ENCODE measurements at places on chromosomes 11 and 22.

- no peak for DNase-seq
Observed at GRCh38 chr11:23359297-23359696, 499.0 kb upstream of the CCDC179 start.

- DNase-seq = no peak
Observed at GRCh38 chr11:67261946-67262681, 4.2 kb upstream of the GRK2 start.

GRCh38 chr22:39290724-39291161, 28.7 kb downstream of the RPL3 start:
- no peak for DNase-seq

DNA sequence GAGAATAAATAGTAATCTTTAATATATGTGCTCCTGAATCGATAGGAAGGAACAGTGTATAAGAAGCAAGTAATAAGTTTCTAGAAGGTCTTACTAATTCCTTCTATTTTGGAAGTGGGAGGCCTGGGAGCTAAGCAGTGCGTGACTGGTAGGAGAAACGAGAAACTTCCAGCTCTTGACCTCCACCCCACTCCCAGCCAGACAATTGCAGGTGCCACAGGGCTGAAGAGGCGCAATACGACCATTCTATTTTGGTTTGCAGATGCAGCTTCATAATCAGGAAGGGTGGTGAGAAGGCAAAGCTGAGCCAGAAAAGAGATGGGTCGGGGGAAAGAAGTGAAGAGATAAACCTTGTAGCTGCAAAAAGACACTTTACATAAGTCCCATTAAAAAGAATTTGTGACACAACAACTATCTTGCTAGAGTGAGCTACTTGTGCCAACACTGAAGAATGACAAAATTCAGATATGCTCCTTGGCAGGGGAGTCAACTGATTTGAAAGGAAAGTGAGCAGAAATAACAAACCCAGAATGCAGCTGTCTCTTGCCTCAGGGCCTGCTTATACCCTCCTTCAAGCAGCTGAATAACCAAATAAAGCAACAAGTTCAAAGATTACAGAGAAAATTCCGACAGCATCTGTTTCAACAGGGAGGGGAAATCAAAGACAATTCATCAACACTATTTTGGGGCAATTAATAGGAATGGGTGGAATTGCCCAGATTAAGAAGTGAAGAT, 35.1 kb downstream of the GRIA4 start:
- no peak for DNase-seq

DNA sequence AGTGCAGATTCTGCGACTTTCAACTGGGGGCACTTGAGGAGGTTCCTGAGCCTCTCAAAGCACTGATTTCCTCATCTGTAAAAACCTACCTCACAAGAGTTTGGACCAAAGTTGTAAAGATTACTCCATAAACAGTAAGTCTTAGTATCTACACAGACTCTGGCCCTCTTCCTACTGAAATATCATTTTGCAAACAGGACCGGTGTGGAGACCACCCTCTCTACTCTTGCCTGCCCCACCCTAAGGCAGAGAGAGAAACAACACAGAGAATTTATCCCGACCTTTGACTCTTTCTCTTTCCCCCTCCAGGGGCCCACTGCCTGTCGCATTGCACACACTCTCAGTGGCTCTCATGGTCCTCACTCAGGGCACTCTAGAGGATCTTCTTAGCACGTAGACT, 117.9 kb upstream of the LDLRAD3 start:
- no peak for DNase-seq

GRCh38 chr11:45233121-45233803, 52.9 kb downstream of the SYT13 start:
- DNase-seq = no peak

- peak; percentile 90 for DNase-seq
Observed at GRCh38 chr11:94128746-94129511, at the start of gene PANX1. PANX1 (plus strand) TSS chr11:94128841; CDS start chr11:94129313, 472 bp downstream.

GRCh38 chr11:75508051-75508561, 17.6 kb downstream of the GDPD5 start:
- no peak for DNase-seq

DNA sequence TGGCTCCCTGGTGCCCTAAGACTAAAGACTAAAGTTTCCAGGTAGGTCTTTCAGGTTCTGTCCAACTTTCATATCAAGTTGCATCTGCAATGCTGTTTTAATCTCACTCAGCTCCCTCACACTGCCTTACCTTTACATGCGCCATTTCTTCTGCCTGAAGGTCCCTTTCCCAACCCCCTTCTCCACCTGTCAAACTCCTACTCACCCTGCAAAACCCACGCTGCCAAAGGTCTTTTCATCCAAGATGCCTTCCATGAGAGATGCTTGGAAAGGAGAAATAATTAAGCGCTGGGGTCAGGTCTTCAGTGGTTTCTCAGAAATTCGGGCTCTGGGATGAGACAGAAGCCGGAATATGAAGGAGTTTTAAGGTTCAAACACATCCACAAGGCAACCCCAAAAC, 95.1 kb downstream of the MN1 start:
- DNase-seq = no peak

- no peak for DNase-seq
Observed at GRCh38 chr11:8382436-8383053, 118.9 kb upstream of the LMO1 start.

DNA sequence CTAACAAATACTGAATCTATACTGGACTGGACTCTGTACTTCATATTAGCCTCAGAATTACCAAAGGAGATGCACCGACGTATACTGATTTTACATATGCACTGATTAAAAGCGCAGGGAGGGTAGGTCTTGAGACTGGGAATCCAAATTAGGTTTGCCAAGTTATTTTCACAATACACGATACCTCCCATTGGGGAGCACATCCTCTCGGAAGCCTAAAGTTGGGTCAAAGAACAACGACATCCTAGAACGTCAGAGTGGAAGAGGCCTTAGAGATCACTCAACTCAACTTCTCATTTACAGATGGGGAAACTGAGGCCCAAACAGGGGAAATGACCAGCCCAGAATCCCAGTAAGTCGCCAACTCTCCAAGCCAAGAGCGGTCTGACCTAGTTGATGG, 626 bp downstream of the DNAL4 start:
- DNase-seq = no peak

GRCh38 chr22:50683086-50683993, 10.7 kb downstream of the SHANK3 start:
- no peak for DNase-seq

DNA sequence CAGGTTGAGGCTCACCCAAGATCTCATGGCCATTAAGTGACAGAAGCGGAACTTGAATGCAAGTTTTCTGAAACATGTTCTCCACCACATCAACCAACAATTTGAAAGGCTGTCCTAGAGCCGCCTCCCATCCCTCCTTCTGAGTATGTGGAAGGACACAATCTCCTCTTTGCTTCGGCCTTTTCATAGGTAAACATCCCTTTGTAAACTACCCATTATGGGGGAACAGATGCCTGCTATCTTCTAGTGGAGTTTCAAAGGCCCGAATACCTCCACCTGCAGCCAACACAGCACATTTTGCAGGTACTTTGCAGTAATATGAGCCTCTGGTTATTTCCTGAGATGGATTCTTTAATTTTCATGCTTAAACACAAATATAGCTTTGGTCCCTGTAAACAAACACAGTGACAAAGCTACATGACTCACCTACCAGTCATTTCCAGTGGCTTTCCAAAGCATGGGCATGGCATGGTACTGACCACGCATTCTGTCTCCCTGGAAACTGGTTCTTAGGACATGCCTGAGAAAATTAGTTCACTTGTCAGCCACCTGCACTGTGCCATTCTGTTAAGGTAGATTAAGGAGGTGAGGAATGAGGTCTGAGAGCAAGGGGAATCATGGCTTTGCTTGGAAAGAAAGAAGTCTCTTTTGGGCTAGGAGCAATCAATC, 60.2 kb downstream of the EHF start:
- DNase-seq = no peak

GRCh38 chr11:64204464-64204989, 2.0 kb upstream of the FERMT3 start:
- DNase-seq = no peak

DNA sequence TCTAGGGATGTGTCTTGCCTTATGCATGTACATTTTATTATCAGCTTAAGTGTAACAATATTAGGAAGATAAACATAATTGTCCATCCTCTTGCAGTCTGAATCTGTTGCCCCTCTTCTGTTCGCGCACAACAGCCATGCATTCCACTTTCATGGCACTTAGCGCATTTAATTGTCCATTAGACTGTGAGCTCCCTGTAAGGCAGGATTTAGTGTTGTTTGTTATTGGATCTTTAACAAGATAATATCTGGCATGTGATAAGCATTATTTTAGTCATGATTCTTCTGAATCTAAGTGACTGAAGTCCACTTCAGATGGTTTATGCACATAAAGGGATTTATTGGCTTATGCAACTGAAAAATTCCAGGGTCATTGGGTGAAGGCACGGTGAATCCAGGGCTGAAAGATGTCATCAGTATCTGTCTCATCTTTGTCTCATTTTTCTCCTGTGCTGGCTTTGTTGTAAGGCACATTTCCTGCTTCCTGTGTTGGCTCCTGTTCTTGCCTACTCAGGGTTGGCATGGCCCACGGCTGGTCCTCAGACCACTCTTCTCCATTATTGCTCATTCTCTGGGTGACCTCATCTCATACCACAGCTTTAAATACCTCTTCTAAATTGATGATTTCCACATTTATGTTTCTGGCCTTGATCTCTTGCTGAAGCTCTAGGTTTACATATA, 37.6 kb downstream of the ATXN10 start:
- no peak for DNase-seq

DNA sequence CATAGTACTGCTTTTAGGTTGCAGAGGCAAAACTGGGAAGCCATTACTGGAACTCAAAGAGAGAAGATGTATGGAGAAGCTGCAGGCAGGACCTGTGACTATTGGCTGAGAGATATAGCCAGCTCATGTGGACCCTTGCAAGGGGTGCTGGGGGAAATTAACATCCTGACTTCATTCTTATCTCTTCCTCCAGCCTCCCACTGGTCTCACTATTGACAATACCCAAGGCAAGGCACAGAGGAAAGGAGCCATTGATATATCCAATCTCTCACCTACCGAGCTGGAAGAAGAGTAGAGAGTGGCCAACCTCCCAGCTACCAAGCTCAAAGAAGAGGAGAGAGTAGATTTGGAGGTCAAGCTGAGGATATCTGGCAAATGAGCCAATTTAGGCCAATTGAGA, 36.8 kb upstream of the ZBED5 start:
- no peak for DNase-seq

DNA sequence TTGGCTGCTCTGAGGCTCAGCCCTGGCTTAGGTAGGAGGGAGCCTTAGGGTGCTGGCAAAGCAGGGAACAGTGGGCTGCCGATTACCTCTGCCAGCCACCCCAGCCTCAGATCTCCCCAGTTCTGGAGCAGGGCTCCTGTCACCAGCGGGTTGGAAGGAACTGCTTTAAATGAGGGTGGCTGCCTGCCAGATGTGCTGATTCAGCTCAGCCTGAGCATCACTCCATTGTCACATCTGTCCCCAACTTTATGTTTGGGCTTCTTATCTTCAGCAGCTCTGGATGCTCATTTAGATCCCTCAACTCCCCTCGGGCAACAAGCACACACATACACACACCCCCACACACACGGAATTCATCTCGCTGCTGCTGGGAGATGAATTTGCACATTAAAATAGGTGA, 16.9 kb upstream of the ANKK1 start:
- DNase-seq = no peak

DNA sequence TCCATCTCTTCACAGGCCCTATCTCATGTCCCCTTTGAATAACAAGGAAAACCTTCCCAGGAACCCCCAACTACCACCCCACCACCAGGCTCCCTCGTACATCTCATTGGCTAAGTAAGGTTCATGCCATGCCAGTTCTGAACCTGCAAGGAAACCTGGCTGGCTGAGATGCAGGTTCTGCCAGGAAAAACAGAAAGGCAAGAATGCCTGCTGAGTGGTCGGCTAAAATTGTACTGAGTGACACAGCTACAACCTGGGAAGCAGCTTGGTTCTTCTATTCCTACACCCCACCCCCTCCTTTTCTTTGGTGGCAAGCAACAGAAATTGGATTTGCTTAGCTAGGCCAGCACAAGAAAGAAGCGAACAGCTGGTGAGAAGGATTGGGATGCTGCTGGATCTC, 36.1 kb upstream of the TSPAN18 start:
- DNase-seq = no peak

GRCh38 chr22:42067671-42068251, 2.9 kb downstream of the NAGA start:
- DNase-seq = no peak

GRCh38 chr11:77886401-77886800, 65.5 kb downstream of the AAMDC start:
- peak; percentile 4 for DNase-seq

GRCh38 chr22:17489101-17489500, 74.2 kb upstream of the SLC25A18 start:
- no peak for DNase-seq

- DNase-seq = peak; percentile 26
Observed at GRCh38 chr11:120332822-120333716, 3.1 kb upstream of the ARHGEF12 start.

DNA sequence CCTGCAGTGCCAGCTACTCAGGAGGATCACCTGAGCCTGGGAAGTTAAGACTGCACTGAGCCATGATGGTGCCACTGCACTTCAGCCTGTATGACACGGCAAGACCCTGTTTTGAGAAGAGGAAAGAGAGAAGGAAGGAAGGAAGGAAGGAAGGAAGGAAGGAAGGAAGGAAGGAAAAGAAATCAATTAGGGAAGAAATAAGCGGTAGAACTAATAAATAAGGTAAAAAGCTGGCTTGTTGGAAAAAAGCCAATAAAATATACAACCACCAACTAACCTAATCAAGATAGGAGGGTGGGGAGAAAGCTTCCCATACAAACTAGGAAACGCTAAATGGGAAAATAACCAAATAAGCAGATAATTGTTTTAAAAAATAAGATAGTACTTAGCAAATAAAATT, 12.3 kb downstream of the A4GALT start:
- no peak for DNase-seq

DNA sequence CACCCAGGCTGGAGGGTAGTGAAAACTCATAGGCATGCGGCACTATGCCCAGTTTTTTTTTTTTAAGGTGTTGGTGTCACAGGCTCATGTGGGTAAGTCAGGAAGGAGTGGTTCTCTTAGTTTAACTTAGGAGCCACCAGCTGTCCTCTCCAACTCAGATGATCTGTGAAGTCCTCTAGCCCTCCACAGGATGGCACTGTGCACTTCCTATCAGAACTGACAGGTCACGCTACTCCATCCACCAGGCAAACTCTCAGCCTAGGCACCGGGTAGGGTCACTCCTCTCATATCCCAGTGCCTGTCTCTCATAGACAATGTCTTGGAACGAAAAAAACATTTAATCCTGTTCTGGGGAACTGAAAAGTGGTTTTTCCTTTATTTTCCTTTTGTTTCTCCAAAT, 16.5 kb downstream of the NAP1L4 start:
- DNase-seq = no peak

DNA sequence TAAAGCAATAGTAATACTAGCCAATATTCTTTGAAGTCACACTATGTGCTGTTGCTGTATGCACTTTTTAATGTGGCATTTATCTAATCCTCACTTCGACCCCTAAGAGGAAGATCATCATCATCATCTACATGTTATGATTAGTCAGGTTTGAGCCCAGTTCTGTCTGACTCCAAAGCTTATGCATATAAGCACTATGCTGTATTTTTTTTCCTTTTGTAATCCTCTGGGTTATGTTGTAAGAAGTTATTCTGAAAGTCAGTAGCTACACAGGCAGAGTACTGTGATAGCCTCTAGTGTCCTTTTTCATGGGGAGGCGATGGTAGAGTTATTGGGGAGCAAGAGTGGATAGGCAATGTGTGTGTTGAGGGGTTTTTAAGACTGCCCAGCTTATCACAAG, 11.1 kb downstream of the MMP20 start:
- DNase-seq = no peak

Data from GM06990 (cell line).